Stimulated activated CD4-positive, alpha-beta T cell treated with anti-CD3 and anti-CD28 coated beads, Interleukin-4, amount 100 ng/mL, for 24 hours (primary cell): ENCODE measurements at places on chromosomes 11 and 22.

DNA sequence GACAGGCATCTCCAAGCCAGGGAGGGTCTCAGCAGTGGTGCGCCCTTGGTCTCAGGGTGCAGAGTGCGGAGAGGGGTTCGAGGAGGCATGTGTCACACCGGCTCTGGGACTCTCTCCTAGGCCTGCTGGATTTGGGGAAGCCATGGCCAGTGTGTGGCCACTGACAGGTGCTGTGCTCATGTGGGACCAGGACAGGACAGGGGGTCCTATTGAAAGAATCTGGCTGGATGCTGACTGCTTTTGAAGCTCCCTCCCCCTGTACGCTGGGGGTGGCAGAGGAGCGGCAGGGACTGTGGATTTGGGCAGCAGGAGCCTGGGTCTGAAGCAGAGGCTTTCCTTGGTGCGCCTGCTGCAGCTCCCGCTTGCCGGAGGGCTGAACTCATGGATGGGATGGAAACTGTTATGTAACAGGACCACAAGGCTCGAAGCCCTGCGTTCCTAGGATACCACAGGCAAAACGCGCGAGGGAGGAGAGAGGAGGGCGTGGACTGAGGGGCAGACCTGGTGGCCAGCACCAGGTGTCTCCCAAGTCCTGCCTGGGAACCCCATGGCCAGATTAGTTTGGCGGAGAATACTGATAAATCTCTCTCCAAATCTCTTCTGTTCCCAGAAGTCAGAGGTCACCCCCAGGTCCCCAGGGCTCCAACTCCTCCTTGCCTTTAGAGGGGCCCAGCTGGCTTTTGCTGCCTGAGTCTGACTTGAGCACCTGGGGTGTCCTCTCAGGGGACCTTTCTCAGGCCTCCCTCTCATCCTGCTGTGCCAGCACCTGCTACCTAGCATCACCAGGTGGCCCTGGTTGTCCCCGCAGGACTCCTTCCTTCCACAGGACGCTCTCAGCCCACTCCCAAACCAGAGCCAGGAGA is 13.8 kb upstream of the TEF start:
- DNase-seq = no peak

- no peak for DNase-seq
These were observed 87.5 kb upstream of the CLMP start for GRCh38 chr11:123282597-123282996.

GRCh38 chr11:57378186-57378585 is 2.8 kb downstream of the PRG3 start:
- DNase-seq = no peak

GRCh38 chr11:13608656-13609055 is 59.8 kb upstream of the FAR1 start:
- DNase-seq = no peak

DNA sequence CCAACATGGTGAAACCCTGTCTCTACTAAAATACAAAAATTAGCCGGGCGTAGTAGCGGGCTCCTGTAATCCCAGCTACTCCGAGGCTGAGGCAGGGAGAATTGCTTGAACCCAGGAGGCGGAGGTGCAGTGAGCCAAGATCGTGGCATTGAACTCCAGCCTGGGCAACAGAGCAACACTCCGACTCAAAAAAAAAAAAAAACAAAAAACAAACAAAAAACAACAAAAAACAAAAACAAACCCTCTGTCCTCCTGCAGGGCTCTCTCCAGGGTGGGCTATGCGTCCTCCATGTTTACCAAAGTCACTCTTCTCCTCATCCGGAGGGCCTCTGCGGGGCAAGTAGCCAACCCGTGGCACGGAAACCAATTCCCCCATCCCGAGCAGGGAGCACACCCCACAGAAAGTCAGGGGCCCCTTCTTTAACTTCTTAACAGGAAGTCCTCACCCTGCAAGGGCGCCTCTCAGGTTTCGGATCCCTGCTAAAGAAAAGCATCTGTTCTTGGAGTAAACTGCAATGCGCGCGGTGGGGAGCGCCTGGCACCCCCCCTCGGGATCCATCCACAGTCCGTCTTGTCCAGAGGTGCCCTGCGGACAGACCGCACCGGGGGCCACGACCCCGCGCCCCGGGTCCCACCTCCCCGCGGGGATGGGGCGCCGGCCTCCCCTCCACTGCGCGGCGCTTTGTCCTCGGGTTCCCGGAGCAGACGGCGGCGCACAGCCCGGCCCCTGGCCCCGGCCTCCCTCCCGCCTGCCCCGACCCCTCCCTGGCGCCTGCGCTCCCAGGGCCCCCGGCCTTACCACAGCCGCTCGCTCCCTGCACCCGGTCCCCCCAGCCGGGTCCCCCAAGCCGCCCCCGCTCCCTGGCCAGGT is 712 bp downstream of the CERK start:
- DNase-seq = peak; percentile 50

DNA sequence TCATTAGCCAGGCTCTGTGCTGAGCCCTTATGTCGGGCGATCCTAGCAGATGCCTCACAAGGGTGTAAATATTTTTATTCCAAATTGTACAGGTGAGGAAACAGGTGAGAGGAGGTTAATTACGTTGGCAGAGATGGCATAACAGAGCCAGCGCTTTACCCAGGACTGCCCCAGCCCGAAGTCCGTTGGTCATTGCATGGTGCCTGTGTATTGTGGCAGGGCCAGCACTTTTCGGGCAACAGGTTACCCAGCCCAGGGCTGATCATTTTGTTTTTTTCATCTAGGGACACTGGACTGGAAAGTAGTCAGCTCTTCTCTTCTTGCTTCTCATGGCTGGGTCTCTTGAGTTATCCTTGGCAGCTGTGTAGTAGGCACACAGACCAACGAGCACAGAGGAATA is 202.2 kb upstream of the NAV2 start:
- DNase-seq = no peak

GRCh38 chr22:46538814-46539160 is 1.4 kb upstream of the CELSR1 start:
- DNase-seq = peak; percentile 29

DNA sequence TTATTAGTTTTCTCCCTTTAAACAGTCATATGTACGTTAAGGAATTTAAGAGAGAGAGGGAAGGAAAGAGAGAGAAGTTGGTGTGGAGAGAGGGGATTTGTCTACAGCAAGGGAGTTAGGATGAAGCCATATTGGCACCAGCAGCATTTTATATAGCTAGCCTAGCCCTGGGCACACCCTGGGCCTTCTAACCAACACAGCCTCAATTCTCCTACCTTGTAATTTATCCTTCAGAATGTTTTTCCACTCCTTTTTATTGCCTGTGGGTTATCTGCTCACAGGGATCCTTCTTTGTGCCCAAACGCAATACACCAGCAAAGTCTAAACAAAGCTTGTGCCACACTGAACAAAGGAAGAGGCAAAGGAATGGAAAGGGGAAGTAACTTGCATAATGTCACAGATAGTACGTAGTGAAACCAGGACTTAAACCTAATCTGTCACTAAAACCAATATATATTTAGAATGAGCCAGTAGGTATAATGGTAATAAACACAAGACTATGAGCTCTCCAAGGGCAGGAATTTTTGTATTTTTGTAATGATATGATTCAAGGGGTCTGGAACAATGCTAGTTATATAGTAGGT is 613.8 kb upstream of the TENM4 start:
- no peak for DNase-seq

- DNase-seq = no peak
These were observed 1.5 kb upstream of the SLC22A25 start for GRCh38 chr11:63244862-63245261.

- no peak for DNase-seq
These were observed 9.4 kb downstream of the OR8B12 start for GRCh38 chr11:124534051-124534450.

DNA sequence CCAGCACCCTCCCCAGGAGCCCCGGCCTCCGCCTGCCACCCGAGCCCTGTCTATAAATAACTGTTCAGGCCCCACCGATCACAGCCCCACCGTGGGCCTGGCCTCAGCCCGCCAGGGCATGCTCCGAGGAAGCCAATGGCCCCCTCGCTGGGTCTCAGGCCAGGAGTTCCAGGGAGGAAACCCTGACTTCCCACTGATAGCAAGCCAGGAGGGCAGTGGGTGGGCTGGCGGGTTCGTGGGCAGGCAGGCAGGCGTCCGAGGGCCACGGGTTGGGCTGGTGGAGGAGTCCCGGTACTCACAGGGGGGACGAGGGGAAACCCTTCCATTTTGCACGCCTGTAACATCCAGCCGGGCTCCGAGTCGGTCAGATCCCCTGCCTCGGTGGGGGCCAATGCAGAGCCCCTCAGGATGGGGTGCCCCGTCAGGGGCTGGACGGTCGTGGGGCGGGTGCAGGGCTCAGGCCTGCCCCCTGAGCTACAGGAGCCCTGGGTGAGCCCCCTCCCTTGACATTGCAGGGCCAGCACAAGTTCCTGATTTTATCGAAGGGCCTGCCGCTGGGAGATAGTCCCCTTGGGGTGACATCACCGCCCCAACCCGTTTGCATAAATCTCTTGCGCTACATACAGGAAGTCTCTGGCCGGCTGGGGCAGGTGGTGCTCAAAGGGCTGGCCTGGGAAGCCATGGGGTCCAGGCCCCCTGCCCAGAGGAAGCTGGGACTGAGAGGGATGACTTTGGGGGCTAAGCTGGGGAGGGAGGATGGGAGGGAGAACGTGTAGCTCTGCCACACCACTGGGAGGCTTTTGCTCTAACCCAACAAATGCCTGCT is at the start of gene SPI1:
TSS of gene SPI1 (minus strand) at position 538 of the 826 bp plus-strand sequence. CDS start at position 344, 194 bp downstream.
- DNase-seq = no peak

DNA sequence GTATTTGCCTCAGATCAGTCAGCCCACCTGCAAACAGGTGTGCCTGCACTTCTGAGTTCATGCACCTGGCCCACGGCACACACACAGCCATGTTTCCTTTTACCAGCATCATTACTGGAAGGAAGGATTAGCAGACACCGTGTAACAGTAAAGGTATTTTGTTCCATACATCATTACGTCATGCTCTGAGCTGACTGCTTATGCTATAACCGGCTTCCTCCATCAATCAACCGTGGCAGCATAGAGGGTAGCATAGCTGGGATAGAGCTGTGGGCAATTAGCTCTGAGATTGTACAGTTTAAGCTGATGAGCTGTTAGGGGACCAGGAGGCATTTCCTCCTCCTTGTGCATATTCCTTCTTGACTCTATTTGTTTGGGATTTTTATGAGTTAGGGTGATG is 102.4 kb downstream of the ME3 start:
- no peak for DNase-seq

GRCh38 chr11:57493507-57494503 is 21.7 kb downstream of the SLC43A1 start:
- peak; percentile 82 for DNase-seq

DNA sequence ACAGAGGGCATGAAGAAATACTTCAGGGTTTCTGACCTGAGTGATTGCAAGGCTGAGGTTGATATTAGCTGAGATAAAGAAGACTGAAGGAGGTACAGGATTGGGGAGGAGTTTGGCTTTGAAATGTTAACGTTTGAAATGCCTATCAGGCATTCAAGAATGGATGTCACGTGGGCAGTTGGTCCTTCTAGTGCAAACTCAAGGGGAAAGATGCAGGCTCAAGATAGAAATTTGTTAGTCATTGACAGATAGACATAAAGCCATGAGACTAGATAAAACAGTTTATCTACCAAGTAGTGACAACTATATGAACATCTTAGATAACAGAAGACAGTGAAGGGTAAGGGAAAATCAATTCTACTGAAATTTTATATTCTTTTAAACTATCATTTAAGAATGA is 23.1 kb downstream of the TTC17 start:
- no peak for DNase-seq

- DNase-seq = no peak
These were observed 1054.0 kb downstream of the NTM start for GRCh38 chr11:132424433-132424832.

- DNase-seq = no peak
These were observed 96.5 kb upstream of the NCAM1 start for GRCh38 chr11:112864672-112865071.

- no peak for DNase-seq
These were observed 14.6 kb downstream of the FAM83F start for GRCh38 chr22:40009292-40009774.

- DNase-seq = no peak
These were observed 21.6 kb upstream of the RIC3 start for GRCh38 chr11:8190431-8190830.

DNA sequence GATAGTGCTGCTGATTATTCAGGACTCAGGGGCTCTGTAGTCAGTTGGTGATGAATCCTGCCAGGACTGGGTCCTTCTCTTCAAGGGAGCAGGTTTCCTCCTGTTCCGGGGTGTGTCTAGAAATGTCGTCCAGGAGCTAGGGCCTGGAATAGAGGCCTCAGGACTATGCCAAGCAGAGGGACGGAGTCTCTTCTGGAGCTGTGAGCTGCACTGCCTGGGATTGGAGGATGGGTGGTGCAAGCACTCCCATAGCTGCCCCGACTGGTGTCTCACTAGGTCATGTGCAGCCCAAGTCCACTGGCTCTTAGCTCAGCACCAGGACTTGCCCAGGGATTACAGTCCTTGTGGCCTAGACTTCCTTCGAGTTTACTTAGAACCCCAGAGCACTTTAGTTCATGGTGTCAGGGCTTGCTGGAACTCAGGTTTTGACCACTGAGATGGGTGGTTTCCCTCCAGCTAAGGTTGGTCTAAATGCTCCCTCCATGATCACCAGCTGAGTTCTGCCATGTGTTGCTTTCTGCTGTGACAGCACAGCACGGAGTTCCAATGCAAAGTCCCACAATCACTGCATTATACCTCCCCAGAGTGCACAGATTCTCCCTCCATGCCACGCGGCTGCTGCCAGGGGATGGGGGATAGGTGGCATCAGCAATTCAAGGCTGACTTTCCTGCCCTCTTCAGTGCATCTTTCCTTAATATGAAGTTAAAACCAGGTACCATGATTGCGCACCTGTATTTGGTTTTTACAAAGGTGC is 42.6 kb upstream of the SHANK2 start:
- DNase-seq = no peak

GRCh38 chr22:39132871-39133524 is 19.5 kb downstream of the CBX7 start:
- no peak for DNase-seq

GRCh38 chr11:12535321-12535720 is 138.9 kb upstream of the TEAD1 start:
- DNase-seq = no peak

DNA sequence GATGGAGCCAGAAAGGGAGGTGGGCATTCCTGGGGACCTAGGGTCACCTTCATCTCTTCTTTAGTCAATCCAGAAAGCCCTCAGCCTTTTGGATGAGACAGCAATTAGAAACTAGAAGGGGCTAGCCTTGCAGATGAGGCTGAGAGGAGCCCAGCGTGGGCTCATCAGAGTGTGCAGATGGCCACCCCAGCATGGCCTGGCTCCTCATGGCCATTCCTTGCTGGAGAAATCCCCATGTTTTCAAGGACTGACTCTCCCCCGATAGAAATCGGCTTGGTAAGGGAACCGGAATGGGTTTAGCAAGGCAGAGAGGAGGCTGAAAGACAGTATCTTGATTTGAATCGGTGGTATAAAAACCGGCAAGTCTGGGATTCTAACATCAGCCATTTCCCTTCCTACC is 274.6 kb downstream of the BUD13 start:
- DNase-seq = no peak

DNA sequence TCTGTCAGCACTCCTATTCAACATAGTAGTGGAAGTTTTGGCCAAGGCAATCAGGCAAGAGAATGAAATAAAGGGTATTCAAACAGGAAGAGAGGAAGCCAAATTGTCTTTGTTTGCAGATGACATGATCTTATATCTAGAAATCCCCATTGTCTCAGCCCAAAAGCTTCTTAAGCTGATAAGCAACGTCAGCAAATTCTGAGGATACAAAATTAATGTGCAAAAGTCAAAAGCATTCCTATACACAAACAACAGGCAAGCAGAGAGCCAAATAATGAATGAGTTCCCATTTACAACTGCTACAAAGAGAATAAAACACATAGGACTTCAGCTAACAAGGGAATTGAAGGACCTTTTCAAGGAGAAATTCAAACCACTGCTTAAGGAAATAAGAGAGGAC is 280.4 kb upstream of the LUZP2 start:
- no peak for DNase-seq
